Aorta (tissue), 5 donors: ENCODE measurements at places on chromosomes 4 and X.

- no peak for DNase-seq
These were observed 33.0 kb downstream of the NAT8L start for GRCh38 chr4:2091990-2092668.

DNA sequence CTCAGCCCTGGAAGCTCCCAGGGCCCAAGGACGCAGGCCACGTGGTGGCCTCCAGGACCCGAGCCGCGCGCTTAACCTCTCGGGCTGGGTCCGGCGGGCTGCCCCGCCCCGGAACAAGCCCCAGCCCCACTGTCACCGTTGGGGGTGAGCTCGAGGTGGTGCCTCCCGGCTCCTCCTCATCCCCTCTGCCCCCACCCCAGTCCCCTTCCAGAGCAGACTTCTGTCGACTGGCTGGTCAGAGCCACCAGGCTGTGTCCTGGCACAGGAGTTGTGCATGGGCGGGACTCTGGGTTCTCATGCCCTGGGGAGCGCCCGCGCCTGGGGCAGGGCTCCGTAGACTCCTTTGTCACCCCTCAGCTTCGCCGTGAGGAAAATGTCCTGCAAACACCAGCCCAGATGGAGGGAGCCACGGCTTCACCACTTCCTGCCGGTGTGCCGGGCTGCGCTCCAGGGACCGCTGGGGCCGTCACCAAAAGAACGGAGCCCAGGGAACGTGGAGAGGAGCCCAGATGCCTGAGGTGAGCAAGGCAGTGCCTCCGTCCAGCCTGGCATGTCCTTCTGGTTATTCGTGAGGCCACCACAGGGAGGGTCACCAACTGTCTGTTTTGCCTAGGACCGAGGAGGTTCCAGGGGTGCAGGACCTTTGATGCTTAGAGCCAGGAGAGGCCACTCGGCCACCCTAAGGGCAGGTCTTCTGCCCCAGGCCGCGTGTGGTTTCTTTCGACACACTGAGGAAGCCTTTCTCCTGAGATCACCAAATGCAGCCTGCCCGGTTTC is 7.1 kb upstream of the RGS12 start:
- peak; percentile 81 for DNase-seq

GRCh38 chr4:108559911-108560310 is 60.5 kb upstream of the RPL34 start:
- DNase-seq = no peak

DNA sequence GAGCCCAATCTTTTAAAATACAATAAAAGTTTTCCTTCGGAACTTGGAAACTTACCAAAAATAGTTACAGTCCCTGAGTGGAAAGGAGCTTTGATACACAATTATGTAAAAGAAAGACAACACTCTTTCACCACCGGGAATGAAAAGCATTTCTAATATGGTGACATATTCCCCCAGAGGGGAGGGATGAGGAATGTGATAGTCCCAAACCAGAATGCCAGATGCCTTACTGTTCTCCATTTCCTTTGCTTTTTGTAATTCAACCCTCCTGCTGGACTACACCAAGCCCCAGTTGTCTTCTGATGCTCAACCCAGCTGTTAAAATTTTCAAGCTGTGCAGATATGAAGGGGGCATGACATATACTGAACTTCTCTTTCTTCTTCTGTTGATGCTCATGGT is 4.1 kb downstream of the PRIMPOL start:
- no peak for DNase-seq

GRCh38 chrX:10014462-10015354 is 47.5 kb downstream of the CLDN34 start:
- peak; percentile 95 for DNase-seq

GRCh38 chrX:13364230-13364857 is 44.5 kb upstream of the ATXN3L start:
- DNase-seq = no peak

GRCh38 chrX:67692246-67692645 is 148.4 kb downstream of the AR start:
- no peak for DNase-seq

GRCh38 chr4:38503689-38504395 is 160.2 kb upstream of the KLF3 start:
- no peak for DNase-seq

DNA sequence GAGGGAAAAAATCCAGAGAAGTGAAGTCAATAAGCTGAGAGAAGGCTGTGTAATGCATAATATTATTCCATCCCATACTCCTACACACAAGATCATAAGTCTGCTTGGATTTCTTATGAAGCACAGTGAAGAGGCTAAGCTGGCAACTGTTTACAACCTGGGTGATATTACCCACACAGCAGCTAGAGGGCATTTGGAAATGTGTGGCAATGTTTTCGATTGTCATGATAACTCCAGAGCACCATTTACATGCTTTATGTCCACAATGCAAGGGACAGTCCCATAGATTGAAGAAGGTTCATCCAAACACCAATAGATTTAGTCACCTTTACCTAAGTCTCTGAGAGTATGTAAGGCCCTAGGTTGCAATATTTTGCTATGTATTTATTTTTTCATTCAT is 412.2 kb downstream of the PPP3CA start:
- DNase-seq = no peak

- DNase-seq = no peak
These were observed at the start of gene HPGDS for GRCh38 chr4:94342694-94343093. Gene HPGDS (minus strand): TSS chr4:94342836. CDS start chr4:94334629, 8,207 bp downstream.

DNA sequence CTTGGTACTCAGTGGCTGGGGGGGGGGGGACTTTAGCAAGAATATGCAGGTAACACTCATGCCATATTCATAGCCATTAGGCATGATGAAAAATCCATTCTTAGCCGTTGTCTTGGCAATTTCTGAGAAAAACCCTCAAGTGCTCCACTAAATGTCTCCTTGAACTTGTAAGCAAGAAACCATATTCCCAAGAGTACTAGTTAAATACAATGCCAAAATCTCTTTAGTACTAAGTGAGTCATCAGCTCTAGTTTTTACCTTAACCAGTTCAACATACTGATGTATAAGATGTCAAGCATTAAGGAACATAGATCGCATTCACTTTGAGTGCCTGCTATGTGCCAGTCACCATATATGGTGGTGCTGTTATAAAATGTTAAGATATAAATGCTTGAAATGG is 27.5 kb downstream of the UBE2D3 start:
- DNase-seq = no peak

GRCh38 chr4:175703956-175704600 is 108.0 kb downstream of the GPM6A start:
- no peak for DNase-seq

GRCh38 chrX:63686878-63687714 is 97.9 kb downstream of the ARHGEF9 start:
- no peak for DNase-seq

DNA sequence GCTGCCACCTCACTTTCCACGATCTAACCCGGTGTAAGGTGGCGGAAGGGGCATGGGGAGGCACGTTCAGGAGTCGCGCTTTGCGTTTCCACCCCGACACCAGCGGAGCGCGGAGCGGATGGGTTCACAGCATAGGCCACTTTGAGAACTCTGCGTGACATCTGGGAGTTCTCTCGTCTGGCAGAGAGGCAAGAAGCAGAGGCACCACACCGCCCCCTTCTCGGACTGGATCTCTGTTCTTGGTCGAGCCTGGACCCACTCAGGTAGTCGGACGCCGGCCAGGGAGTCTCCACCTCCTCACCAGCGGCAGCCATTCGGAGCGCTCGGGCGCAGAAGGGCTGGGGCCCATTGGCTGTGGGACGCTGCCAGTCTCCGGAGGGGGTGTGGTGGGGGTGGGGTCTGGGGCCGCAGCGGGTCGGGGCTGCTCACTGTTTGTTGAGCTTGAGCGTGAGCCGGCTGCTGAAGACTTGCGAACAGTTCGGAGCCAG is at the start of gene DACH2:
Gene DACH2, plus strand, starts transcription at position 428 of the 488 bp plus-strand sequence.
- peak; percentile 74 for DNase-seq

GRCh38 chr4:189177130-189177529 is 763.5 kb upstream of the FRG1 start:
- DNase-seq = no peak

GRCh38 chr4:3299976-3300671 is 7.3 kb downstream of the RGS12 start:
- DNase-seq = peak; percentile 34

GRCh38 chr4:168221301-168221700 is 97.3 kb downstream of the DDX60 start:
- no peak for DNase-seq

DNA sequence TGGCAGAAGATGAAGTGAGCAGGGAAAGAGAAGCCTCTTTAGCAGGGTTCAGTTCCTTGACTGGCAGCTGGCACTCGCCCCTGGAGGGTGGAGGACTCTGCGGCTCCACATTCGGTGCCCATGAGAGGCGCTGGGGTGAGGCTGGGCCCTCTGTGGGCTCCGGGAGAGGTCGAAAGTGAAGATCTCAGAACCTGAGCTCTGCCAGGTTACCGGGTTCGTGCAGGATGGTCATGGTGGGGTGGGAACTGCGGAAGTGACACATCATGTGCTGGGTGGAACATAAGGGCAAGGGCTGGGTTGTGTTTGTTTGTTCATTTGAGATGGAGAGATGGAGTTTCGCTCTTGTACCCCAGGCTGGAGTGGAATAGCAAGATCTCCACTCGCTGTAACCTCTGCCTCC is 44.2 kb downstream of the TRIM61 start:
- DNase-seq = no peak

DNA sequence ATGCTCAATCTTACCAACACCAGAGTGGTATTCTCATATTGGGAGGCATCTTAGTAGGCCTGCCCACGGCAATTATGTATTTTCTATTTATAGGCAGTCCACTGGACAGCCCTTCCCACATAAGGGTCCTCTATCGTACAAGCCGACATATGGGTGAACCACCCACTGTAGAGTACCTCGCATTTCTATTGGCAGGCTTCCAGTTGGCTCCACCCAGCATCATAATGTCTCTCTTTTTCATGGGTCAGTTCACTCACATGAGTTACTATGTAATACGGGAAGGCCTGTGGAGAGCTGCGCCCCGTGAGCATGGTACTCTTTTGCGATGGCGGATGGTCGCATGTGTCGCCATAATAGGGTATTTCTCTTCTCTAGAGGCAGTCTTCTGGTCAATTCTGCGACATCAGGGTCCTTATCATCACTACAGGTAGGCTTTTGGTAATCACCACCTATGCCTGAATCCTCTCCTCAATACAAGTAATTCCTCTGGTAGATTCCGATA is 29.4 kb upstream of the FOXR2 start:
- DNase-seq = no peak

- no peak for DNase-seq
These were observed 6.5 kb upstream of the ACOT9 start for GRCh38 chrX:23749576-23749975.

- no peak for DNase-seq
These were observed 77.6 kb downstream of the COX18 start for GRCh38 chr4:72991873-72992272.

GRCh38 chr4:38950159-38950558 is 82.0 kb downstream of the TMEM156 start:
- no peak for DNase-seq

DNA sequence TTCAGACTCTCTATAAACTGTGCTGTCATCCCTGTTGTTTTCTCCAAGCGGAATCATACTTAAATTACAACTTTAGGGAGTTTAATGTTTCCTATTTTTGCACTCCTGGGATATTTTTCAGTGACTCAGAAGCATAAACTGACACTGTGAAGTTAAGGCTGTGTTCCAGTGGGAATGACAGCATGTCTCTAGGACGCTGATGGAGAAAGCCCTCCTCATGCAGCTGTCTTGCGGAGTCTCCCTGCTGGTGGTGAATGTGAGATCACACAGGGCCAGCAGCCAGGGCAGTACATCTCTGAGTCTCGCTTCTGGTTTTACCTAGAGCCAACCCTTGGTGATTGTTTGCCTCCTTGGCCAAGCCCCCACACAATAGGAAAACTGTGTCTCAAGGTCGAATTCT is 53.3 kb downstream of the NFKB1 start:
- no peak for DNase-seq

DNA sequence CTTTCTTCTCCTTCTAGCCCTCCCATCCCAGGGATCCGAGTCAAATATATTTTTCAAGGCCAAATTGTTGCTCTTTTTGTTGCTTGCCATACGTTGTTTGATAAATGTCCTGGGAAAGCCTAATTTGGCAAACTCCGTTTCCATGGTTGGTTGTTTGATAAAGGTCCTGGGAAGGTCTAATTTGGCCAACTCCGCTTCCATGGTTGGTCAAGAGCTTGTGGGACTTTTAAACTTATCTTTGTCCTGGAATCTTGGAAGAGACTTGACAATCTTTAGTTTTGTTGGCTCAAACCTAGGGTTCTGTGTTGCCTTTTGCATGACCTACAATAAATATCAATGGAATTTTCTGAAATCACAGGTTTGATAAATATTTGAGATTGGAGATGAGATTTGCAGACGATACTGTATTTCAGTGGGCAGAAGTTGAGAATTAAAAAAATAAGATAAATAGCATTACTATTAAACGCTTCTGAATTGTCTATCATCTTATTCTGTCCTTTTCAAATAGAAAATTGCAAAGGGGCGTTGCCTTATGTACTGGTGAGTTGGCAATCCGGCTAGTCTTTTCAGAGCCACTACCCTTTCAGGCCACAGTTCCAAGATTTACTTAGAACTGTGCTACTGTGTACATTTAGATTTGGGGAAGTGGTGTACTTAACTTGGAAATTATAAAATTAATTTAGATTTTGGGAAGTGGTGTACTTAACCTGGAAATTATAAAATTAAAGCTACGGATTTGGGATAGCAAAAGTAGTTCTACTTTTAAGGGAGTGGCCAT is 804 bp downstream of the OSTC start:
- no peak for DNase-seq

GRCh38 chrX:139692506-139692849 is 15.5 kb downstream of the MCF2 start:
- no peak for DNase-seq

- DNase-seq = no peak
These were observed 650.3 kb upstream of the FAM241A start for GRCh38 chr4:111494971-111495370.

GRCh38 chrX:33252306-33252825 is 41.0 kb upstream of the DMD start:
- DNase-seq = no peak

DNA sequence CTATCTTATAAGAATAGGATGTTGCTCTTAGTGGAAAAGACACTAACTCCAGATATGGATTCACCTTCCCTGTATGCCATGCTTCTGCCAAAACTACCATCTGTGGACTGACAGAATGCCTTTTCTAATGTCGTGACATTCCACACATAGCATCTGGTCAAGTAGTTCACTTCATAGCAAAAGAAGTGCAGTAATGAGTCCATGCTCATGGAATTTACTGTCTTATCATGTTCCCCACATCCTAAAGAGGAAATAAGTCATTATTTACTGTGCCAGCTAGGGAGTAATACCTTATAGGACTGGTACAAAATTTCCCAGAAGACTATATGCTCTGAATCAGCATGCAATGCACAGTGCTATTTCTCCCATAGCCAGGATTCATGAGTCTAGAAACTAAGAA is 562.4 kb downstream of the TLL1 start:
- DNase-seq = no peak

- DNase-seq = no peak
These were observed 79.5 kb downstream of the MAGEB5 start for GRCh38 chrX:26295425-26295824.

- peak; percentile 55 for DNase-seq
These were observed 1.1 kb downstream of the SLIT2 start for GRCh38 chr4:20252656-20253282.

DNA sequence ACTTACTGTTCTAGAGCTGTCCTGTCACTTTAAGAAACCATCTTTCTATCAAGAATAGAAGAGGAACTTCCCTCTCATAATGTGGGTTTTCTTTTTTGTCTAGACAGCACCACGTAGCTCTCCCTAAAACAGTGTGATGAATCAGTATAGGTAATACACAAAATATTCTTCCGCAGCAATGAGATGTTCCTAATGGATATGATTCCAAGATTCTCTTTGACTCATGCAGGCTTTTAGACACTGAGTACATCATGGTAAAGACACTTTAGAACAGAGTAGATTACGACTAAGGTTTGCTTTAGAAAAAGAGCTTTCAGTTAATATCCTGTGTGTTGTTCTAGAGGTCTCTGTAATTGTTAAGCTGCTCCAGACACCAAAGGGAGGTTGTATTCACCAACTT is 69.8 kb downstream of the PTTG2 start:
- no peak for DNase-seq
